ENCODE measurements at places on chromosomes 12 and 14. TPM values are rescaled to one million over a fixed set of nuclear protein-coding genes. Genes with fewer than 3 reads are reported as not detected.

ZC2HC1C gene
- 0.89 TPM for total RNA-seq

GPRC5D gene
- total RNA-seq, result not detected

SAMD15 gene
- 0.88 TPM for total RNA-seq

FAM222A gene
- total RNA-seq, result 0.30 TPM

SMARCC2 gene
- total RNA-seq, result 39.4 TPM

PTGER2 gene
- total RNA-seq, result 4.8 TPM

SP1 gene
- 37.1 TPM for total RNA-seq

TAS2R7 gene
- total RNA-seq, result not detected

ZNF891 gene
- 0.89 TPM for total RNA-seq

ART4 gene
- total RNA-seq, result 6.5 TPM

STAC3 gene
- total RNA-seq, result not detected

TMEM260 gene
- total RNA-seq, result 19.4 TPM

CLIP1 gene
- 65.4 TPM for total RNA-seq

TSPAN9 gene
- 49.6 TPM for total RNA-seq

CLEC4D gene
- not detected for total RNA-seq

INSM2 gene
- not detected for total RNA-seq

PPFIA2 gene
- not detected for total RNA-seq

KCNA5 gene
- not detected for total RNA-seq

ACSS3 gene
- 8.9 TPM for total RNA-seq

KRT73 gene
- not detected for total RNA-seq

YAF2 gene
- total RNA-seq, result 16.3 TPM

AVPR1A gene
- total RNA-seq, result not detected

SCNN1A gene
- total RNA-seq, result 0.30 TPM

GPR137C gene
- total RNA-seq, result 0.59 TPM

SMCO3 gene
- 10.1 TPM for total RNA-seq

CD69 gene
- not detected for total RNA-seq

PMCH gene
- not detected for total RNA-seq

MGST1 gene
- 29.4 TPM for total RNA-seq

TEDC1 gene
- 4.8 TPM for total RNA-seq

HIF1A gene
- total RNA-seq, result 619 TPM

DEGS2 gene
- total RNA-seq, result not detected

CABP1 gene
- 4.2 TPM for total RNA-seq

LUM gene
- total RNA-seq, result 282 TPM

MMP14 gene
- total RNA-seq, result 655 TPM

KRT5 gene
- not detected for total RNA-seq

HSPB8 gene
- total RNA-seq, result 26.0 TPM

KRT80 gene
- total RNA-seq, result 0.83 TPM

ERP29 gene
- 66.8 TPM for total RNA-seq

CD163 gene
- total RNA-seq, result not detected

TAS2R14 gene
- 4.2 TPM for total RNA-seq

IL23A gene
- not detected for total RNA-seq

HAL gene
- 0.09 TPM for total RNA-seq

CRIP1 gene
- total RNA-seq, result not detected

KCNH5 gene
- under 0.01 TPM for total RNA-seq

LYZ gene
- not detected for total RNA-seq

ZNF385A gene
- total RNA-seq, result 2.6 TPM

DCN gene
- 96.5 TPM for total RNA-seq

TAS2R9 gene
- 0.30 TPM for total RNA-seq
